ENCODE measurements at places on chromosomes 13 and 19. TPM values are rescaled to one million over a fixed set of nuclear protein-coding genes. Genes with fewer than 3 reads are reported as not detected.

Gene SSBP4
- polyA plus RNA-seq: 48.9 TPM

Gene ACOD1
- not detected for polyA plus RNA-seq

Gene SEMA6B
- polyA plus RNA-seq: not detected

DNA sequence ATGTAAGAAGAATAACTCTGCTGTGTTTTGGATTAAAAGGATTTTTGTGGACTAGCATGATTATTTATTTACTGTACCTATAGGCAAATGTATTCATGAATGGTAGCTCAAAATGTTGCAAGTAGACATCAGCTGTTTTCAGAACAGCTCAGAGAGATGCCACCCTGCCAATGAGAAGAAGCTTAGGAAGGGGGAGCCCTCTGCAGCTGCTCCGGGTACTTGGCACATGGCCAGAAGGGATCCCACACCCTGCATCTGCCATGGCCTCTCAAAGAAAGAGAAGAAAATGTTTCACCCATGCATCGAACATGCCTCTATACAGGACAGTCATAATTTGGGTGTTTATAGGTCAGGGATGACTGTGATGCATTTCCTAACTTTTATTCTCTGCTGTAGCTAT lies 30.5 kb upstream of the MBNL2 start:
- DNase-seq: no peak

- no peak for DNase-seq
Observed at GRCh38 chr13:74449811-74450524, 315.8 kb upstream of the KLF12 start.

GRCh38 chr13:66375756-66376155 lies 854.4 kb downstream of the PCDH9 start:
- no peak for DNase-seq
